Activated T-cell treated with anti-CD3 and anti-CD28 coated beads for 4 hours (primary cell): ENCODE measurements at places on chromosomes 3 and 15.
A peak's percentile ranks its signal among the peaks of the same experiment; 100 is the strongest.

DNA sequence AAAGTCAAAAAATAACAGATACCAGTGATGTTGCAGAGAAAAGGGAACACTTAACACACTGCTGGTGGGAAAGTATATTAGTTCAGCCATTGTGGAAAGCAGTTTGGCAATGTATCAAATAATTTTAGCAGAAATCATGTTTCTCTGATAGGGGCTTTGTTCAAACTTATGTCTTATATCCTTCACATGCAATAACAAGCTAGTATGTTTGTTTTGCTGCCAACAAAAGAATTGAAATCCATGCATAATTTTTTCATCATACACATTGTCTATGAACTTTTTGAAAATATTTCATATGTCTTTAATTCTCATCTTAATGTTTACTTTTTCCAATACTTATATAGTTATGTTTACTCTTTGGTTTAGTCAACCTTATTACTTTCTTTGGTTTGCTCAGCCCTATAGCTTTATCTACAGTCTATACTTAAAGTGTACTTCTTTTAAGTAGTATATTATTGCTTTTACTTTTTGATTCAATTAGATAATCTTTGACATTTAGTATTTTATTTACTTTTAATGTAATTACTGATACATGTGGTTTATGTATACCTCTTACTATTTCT, 639.6 kb upstream of the CBLB start:
- no peak for DNase-seq

DNA sequence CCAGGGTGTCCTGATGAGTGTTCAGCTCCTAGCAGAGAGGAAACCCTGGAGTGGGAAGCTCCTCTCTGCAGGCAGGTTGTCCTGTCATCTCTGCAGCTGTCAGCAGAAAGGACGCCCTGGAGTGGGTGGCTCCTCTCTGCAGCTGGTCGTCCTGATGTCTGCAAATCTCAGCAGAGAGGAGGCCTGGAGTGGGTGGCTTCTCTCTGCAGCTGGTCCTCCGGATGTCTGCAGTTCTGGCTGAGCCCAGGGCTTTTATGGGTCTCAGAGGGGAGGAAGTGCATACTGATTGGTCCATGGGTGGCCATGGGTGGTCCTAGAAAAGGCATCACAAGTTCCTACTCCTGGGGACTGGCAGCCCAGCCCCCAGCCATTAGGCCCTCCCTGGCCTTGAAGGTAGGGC, 102.6 kb upstream of the BNIP2 start:
- DNase-seq = no peak

- no peak for DNase-seq
Measured at GRCh38 chr15:33296856-33297255, 13.9 kb upstream of the RYR3 start.

- no peak for DNase-seq
Measured at GRCh38 chr3:23508464-23508863, 297.3 kb upstream of the UBE2E1 start.

GRCh38 chr3:38497031-38497430, 891 bp downstream of the EXOG start:
- no peak for DNase-seq

GRCh38 chr3:9088441-9089353, 125.4 kb upstream of the RAD18 start:
- no peak for DNase-seq

GRCh38 chr15:71131601-71132362, 16.5 kb downstream of the THSD4 start:
- no peak for DNase-seq

- no peak for DNase-seq
Measured at GRCh38 chr3:32593903-32594525, 23.4 kb upstream of the DYNC1LI1 start.

GRCh38 chr3:137460944-137461343, 303.2 kb upstream of the SOX14 start:
- DNase-seq = no peak

DNA sequence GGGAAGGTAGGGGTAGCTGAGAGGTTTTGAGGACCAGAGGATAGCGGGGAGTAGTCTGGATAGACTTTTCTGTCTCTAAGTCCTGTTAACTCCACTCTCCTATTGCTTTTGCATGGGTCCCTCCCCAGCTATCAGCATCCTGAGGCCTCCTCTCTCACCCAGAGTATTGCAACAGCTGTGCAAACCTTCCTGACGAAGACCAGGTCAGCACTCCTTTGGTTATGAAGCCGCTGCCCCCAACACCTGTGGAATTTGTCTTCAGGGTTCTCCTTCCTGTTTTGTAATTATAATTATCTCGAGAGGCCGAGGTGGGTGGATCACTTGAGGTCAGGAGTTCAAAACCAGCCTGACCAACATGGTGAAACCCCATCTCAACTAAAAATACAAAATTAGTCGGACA, 24.8 kb downstream of the TYRO3 start:
- no peak for DNase-seq

- no peak for DNase-seq
Measured at GRCh38 chr15:63111481-63111880, 10.2 kb upstream of the LACTB start.

- DNase-seq = no peak
Measured at GRCh38 chr3:152146461-152146860, 122.3 kb upstream of the MBNL1 start.

- no peak for DNase-seq
Measured at GRCh38 chr15:80749589-80749988, 29.6 kb upstream of the CEMIP start.

DNA sequence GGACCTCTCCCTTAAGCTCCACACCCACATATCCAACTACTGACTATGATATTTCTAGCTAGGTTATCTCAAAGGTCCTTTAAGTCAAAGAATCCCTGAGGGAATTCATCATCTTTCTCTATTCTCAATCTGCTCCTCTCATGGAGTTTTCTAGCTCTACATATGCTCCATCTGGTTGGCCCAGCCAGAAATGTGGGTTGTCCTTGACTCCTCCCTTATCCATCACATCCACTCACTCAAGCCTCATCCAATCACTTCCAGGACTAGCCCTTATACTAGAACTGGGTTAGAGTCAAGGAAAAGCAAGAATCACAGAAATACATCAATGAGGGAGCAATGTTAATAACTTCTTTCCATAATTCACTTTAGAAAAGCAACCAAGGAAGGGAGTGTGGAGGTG, 45.4 kb downstream of the ZNF106 start:
- DNase-seq = no peak

GRCh38 chr3:71416876-71417275, 166.7 kb downstream of the FOXP1 start:
- DNase-seq = no peak

- no peak for DNase-seq
Measured at GRCh38 chr15:39777496-39777895, 5.1 kb downstream of the FSIP1 start.

GRCh38 chr15:28265334-28266019, 56.5 kb downstream of the HERC2 start:
- DNase-seq = no peak

- DNase-seq = no peak
Measured at GRCh38 chr15:49182128-49182527, 12.1 kb downstream of the GALK2 start.

- DNase-seq = peak; percentile 78
Measured at GRCh38 chr3:184777566-184778356, 34.2 kb upstream of the VPS8 start.

- peak; percentile 55 for DNase-seq
Measured at GRCh38 chr3:119294696-119295671, 801 bp downstream of the ARHGAP31 start.

GRCh38 chr3:11924518-11924917, 77.8 kb upstream of the TAMM41 start:
- DNase-seq = no peak

GRCh38 chr15:93058904-93059427, 30.0 kb downstream of the RGMA start:
- no peak for DNase-seq

DNA sequence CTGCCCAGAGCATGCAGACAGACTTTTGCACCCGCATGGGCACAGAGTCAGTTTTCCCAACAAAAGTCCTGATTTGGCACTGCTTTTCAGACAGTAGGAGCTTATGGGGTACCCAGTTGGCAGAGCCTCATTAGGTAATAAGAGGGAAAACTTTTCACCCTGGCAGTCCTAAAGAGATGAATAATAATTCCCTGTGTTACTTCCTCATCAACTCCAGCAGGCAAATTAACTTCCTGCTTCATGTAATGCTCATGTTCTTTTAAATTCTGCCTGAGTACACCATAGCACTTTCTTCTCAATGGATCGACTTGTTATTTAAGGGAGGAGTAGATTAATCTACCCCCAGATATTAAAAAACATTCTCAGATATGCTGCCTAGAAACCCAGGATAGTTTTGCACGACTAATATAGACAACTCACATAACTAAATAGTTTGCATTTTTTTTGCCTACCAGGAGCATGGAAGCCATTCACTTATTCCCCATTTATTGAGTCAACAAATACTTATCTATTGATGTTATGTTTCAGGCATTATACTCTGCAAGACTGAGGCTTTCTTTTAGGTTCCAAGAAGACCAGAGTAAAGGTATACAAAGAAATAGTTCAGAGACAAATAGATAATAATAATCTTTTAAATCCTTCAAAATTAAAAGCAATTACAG, 214.5 kb downstream of the KCNMB2 start:
- DNase-seq = no peak

DNA sequence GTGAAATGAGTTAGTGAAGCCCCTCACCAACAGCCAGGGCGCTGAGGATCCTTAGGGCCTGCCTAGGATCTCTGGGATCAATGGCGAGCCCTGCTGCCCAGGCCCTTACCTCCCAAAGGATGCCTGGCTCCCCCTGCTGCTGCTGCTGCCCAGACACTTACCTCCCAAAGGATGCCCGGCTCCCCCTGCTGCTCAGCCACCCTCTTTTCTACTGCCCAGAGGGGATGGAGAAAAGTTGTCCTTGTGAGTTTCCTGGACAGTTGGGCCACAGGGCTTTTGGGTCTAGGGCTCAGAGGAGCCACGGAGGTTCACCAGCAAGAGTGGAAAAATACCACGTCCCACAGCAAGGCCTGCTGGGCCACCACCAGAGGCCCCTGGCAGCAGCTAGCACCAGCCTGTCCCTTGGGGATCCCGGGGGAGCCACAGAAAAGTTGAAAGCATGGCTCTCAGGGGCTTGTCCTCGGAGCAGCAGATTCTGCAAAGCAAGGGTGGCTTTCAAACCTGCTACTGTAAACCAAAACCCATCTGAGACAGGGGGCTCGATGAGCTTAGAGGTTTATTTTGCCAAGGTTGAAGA, 59.4 kb downstream of the SLC6A6 start:
- peak; percentile 9 for DNase-seq

GRCh38 chr3:16724487-16724886, 119.3 kb upstream of the DAZL start:
- DNase-seq = no peak

- no peak for DNase-seq
Measured at GRCh38 chr3:177615015-177615414, 417.7 kb upstream of the TBL1XR1 start.

GRCh38 chr3:177803500-177803899, 606.2 kb upstream of the TBL1XR1 start:
- no peak for DNase-seq

GRCh38 chr15:71443538-71443937, 328.3 kb downstream of the THSD4 start:
- DNase-seq = peak; percentile 12

GRCh38 chr15:72902245-72902918, 118.8 kb upstream of the ADPGK start:
- DNase-seq = no peak

DNA sequence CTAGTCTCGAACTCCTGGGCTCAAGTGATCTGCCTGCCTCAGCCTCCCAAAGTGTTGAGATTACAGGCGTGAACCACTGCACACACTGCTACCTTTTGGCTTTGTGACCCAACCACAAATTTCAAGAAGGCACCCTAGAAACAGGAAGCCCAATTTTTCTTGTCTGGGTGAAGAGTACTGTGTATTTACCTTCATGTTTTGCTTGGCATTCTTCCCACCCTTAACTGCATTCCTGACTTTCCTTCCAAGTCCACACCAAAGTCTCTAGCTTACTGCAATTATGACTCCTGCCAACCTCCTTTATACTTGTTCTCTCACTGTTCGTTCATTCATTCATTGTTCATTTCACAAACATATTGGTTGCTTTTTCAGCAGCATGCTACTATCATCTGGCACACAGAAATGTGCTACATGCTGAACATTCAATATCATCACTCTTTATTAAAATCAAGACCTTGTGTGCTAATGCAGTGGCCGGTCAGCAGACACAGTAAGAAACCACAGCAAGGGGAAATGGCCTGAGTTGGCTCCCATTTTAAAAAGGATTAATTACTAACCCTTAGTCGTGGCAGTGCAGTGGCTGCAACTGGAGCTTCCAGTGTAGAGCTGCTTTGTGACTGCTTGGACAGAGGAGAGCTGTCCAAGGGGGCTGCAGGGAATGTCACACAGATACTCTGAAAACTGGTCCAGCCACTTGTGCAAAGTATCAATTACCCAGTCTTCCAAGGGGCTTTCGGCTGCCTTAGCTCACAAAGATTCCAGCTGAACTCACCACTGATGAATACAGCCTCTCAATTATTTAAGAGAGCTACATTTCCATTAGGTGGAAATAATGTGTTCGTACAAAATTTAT, 94.0 kb downstream of the ETFA start:
- DNase-seq = no peak

GRCh38 chr3:23711916-23712494, 93.8 kb upstream of the UBE2E1 start:
- no peak for DNase-seq

DNA sequence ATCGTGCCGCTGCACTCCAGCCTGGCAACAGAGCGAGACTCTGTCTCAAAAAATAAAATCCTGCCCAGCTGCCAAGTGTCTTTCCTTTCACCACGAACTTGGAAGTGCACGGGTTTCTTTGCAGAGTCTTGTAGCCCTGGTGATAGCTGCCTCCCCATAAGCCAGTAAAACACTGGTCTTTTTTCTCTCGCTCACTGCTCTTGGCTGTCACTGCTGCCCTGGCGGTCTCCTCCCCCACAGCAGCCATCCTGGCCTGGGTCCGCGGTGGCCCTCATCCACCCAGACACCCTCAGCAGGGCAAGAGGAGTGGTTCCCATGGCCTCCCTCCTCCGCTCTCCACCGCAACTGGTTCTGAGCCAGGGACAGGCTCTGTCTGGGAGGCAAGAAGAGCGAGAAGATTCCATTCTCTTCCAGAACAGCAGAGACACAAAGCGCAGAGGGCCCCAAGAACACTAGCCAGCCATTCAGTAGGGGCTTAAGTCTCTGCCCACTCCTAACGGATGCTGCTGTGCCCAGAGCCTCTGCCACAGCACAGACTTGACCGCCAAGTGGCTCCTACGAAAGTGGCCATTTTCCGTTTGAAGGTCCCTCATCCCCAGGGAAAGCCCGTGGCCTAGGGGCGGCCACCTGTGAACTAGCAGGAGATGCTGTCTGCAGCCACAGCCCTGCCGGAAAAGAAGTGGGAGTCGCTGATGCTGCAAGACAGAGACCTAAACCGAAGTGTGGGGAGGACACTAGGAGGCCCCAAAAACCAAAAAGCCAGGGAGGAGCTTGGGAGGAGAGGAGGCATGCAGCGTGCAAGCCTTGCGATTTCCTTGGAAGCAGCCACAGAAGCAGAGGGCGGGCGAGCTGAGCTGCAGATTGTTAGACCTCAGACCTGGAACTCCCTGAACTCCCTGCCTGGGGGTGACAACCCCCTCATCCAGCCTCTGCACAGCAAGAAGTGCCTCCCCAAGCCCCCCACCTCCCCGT, 44.1 kb downstream of the KLHL25 start:
- no peak for DNase-seq
